ENCODE measurements at places on chromosomes 7 and 10.
A peak's percentile ranks its signal among the peaks of the same experiment; 100 is the strongest.

DNA sequence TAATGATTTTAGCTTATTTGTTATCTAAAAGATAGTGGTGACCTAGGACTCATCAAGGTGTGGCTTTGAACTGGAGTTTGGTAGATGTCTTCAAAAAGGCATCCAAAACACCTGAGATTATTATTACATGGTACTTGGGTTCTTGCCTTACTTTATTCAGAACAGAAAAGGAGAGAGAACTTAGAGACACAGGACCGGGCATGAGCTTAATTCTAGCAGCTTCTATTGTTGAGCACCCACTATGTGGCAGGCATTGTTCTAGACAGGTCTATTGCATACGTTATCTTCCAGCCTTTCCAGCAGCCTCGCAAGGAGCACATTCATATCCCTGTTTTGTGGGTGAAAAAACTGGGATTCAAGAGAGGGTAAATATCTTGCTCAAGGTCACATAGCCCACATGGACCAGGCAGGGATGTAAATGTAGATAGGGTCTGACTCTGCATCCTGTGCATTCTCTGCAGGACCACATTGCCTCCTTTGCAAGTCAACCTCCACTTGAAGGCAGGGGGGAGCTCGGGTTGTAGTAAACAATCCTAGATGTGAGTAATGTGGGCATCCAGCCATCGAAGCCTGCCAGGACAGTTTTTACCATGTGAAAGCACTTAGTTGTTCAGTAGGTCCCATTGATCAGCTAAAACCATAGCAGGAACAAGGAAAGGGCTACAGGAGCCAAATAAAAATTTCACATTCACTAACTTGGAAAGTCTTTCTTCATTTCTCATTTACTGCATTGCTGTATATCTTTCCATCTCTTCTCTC is 551.4 kb downstream of the LRMDA start:
- DNase-seq, result no peak

DNA sequence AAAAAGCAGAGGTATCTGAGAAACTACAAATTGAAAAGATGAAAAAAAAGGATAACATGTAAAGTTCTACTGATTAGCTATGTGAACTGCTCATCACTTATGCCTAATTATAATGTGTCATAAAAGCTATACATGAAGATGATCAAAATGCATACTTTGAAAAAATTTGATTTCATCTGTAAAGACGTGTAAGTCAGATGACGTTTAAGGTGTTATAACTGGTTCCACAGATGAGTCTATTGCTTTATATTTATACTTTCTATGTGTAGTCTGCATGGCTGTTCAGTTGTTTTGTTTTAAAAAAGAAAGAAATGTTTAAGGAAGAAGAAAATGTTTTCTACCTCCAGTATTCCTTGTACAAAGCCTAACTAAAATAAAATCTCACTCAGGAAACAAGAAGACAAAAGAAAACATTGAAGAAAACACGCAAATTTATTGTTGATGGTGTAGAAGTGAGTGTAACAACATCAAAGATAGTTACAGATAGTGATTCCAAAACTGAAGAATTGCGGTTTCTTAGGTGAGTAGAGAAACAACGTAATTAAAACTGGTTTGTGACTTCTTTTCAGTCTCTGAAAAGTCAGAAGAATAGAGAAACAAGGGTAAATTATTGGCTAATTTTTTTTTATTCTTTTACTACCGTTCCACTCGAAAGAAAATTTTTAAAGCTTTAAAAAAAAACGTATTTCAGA is 38.4 kb downstream of the SLK start:
- no peak for DNase-seq

GRCh38 chr7:157873664-157874063 is 536.9 kb downstream of the DNAJB6 start:
- no peak for DNase-seq

DNA sequence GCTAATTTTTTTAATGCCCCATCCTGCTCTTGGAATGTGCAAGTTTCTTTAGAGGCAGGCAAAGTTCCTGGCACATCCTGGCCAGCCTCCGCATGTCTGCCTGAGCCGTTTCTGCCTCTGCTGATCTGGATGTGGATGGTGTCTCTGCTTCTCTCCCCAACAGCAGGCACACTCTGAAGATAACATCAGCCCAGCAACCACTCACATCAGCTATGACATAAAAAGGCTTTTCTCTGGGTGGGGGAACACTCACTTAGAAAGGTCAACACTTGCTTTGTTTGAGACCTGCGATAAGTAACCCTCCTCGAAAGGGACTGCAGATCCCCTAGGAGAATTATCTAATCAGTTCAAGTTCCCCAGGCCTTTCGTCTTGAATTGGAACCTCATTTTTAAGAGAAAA is 142.9 kb downstream of the FGFR2 start:
- DNase-seq, result no peak

DNA sequence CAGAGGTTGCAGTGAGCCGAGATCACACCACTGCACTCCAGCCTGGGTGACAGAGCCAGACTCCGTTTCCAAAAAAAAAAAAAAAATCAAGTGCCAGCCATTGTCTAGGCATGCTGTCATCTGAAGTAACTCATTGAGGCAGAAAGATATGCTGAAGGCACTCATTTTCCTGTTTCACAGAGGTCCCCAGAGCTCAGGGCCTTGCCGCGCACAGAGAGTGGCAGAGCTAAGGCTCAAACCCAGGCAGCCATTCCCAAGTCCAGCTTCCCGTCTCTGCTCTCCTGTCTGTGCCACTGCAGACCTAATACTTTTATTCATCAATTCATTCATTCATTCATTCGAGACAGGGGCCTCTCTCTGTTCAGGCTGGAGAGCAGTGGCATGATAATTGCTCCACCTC is 3.5 kb downstream of the GRIFIN start:
- no peak for DNase-seq

- DNase-seq, result no peak
Measured at GRCh38 chr10:52752261-52752660, 20.3 kb downstream of the MBL2 start.

DNA sequence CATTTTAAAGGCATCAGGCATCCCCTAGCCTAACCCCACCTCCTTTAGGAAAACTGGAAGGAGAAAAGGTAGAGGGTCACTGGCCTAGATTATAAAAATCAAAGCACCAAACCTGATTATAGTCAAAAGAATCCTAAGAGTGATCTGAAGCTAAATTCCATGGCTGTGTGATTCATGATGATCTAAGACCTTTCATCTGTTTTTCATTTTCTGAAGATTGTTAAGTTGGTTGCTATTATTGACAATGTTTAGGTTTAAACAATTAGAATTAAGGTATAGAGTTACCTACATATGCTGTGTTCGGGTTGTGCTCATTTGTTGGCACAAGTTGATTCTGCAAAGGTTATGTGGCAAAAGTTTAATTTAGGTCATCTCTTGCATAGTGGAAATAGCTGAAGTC is 148.7 kb downstream of the BICC1 start:
- DNase-seq, result no peak

DNA sequence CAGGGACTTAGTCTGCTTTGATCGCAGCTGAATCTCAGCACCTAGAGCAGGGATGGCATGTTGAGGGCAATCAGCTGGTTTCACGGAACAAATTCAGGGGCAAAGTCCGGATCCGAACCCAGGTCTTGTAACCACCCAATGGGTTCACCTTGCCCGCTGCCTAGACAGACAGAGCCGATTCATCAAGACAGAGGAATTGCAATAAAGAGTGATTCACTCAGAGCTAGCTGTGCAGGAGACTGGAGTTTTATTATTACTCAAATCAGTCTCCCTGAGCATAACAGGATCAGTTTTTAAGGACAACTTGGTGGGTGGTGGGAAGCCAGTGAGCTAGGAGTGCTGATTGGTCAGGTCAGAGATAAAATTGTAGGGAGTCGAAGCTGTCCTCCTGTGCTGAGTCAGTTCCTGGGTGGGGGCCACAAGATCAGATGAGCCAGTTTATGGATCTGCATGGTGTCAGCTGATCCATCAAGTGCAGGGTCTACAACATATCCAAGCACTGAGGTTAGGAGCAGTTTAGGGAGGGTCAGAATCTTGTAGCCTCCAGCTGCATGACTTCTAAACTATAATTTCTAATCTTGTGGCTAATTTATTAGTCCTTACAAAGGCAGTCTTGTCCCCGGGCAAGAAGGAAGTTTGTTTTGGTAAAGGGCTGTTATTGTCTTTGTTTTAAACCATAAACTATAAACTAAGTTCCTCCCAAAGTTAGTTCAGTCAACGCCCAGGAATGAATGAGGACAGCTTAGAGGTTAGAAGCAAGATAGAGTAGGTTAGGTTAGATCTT is 43.5 kb upstream of the CHST3 start:
- no peak for DNase-seq

DNA sequence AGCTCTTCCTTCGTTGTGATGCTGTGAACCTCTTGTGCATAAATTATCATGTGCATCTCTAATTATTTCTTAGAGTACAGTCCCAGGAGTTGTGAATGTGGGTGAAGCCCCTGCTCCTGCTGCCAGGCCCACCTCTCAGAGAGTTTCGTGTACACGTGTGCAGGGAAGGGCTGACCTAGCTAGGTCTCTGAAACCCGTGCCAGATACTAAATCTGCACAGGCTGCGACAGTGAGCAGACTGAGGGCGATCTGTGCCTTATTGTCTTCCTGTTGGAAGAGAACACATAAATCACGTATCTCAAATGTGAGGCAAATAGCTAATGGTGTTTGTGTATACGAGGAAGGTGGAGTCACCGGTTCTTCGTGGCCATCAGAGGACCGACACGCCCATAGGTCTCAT is 71.8 kb upstream of the DNAJB6 start:
- DNase-seq, result no peak

DNA sequence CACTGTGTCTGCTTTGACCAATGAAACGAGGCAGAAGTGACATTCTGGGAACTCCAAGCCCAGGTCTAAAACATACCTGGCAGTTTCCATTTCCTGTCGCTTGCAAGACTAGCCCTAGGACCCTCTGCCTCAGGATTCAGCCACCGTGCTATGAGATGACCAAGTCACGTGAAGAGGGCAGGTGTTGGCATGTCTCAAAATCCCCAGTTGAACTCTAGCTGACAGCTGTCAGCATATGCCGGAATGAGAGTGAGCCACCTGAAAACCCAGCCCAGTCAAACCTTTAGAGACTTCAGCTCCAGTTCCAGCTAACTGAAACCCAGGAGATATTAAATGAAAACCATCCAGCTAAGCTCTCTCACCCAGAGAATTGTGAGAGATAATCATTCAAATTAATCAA is 89.9 kb upstream of the PPP1R3A start:
- no peak for DNase-seq

DNA sequence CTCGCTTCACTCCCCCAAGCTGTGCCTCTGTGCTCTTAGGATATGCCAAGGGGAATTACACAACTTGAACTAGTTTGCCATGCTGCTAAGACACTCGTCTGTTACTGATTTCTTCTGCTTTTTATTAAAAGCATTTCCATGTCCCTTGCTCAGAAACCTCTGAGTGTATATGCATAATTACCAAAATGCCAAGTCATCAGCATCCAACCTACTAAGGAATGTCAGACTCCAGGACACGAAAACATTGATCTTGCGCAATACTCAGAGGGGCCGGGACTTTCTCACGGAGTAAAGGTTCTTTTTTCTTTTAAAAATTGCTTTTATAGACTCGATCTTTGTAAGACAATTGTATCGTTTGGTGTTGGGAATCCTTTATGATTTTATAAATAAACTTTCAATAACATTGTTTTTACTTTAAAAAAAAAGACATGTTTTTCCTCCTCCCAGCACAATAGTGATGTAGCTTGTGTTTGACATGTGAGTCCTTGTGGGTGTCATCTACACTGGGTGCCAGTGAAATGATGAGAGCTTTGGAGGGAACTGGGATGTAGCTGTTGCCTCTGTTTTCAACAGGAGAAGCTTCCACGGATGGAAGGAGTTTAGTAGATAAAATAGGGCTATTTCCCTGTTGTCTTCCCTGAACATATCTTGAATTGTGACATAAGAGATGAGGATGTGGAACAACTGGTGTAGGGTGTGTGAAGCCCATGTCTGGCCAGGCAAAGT is 43.6 kb downstream of the CNNM1 start:
- no peak for DNase-seq

GRCh38 chr10:109475711-109476421 is 447.4 kb downstream of the XPNPEP1 start:
- no peak for DNase-seq

DNA sequence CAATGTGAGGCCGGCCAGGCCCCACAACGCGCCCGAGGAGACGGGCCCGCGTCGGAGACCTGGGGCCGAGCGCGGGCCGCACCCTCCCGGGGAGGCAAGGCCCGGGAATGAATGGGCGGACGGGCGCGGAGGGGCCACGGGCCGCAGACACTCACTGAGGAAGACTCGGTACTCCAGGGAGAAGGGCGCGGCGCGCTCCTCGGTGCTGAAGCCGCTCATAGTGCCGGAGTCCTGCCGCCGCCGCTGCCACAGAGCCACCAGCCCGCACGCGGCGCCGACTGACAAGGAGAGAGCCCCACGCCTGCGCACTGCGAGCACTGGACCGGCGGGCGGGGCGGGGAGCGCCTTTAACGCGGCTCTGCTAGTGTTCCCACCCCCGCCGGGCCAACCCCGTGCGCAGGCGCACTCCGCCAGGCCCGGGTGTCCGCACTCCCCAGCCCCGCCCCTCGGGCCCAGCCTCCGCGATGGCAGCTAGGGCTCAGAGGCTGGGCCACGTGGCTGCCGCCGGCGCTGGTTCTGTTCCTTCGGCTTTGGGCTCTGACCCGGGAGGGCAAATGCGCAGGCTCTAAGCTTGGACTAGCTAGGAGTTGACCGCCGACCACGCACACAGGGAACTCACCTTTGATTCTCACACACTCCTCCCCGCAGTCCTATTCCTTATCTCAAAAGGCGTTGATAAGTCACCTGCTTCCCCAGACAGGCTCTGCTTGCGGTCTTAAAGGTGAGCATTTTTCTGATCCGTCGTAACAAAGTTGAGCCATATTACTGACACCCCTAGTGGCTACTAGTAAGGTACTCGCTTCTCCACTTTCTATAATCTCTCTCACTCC is at the start of gene PPA1:
Gene PPA1, minus strand, starts transcription at position 321 of the 830 bp plus-strand sequence. Its CDS starts 102 bp downstream, at position 219.
- DNase-seq, result peak; percentile 98

GRCh38 chr7:94874036-94874785 is 33.2 kb upstream of the PPP1R9A start:
- DNase-seq, result no peak

DNA sequence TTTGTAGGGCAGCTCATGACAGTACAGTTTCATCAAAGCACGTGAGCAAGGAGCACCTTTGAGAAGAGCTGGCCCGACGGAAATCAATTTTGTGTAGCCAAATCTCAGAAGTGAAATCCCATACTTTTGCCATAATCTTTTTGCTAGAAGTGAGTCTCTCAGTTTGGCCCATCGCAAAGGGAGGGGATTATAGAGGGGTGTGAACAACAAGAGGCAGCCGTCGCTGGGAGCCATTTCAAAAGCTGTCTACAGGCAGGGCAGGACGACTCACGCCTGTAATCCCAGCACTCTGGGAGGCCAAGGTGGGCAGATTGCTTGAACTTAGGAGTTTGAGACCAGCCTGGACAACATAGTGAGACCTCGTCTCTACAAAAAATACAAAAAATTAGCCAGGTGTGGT is 599.8 kb downstream of the GALNT17 start:
- DNase-seq, result no peak

- no peak for DNase-seq
Measured at GRCh38 chr10:32159264-32159663, 103.0 kb upstream of the KIF5B start.

DNA sequence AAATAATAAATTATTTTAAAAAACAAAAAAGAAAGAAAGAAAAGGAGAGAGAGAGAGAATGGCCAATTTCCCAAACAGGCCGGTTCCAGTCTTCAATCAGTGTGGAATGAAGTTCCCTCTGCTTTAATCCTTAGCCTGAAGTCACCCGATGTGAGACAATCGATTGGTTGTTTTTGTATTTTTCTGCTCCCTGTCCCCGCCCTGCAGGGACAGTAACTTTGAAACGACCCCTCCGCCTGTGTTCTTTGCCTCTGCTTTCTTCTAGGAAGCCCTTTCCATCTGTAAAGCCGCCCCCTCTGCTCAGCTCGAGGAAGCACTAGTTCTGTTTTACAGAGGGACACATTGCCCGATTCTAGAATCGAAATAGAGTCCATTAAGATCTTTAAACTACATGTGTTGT is 33.4 kb downstream of the FOXL3 start:
- DNase-seq, result no peak
